ENCODE measurements at places on chromosomes 2 and 18.

- DNase-seq, result no peak
Measured at GRCh38 chr18:8020132-8020846, 453.2 kb downstream of the PTPRM start.

DNA sequence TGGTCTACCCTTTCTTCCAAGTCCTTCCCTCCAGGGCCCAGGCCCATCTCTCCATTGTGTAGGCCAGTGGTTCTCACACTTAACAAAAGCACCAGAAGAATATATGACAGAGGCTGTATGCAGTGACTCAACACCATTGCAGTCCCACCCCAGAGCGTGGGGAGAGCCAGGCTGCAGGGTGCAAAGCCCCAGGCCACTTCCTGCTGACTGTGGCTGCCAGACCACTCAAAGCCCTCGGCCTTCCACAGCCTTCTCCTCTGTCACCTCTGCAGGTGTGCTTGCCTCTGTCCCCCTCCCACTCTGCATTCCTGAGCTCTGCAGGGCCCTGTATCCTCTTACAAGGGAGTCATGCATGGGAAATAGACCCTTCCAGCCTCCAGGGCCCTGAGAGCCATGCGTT is 40.4 kb upstream of the ARHGEF4 start:
- DNase-seq, result no peak

GRCh38 chr2:49236316-49236715 is 82.0 kb upstream of the FSHR start:
- no peak for DNase-seq

DNA sequence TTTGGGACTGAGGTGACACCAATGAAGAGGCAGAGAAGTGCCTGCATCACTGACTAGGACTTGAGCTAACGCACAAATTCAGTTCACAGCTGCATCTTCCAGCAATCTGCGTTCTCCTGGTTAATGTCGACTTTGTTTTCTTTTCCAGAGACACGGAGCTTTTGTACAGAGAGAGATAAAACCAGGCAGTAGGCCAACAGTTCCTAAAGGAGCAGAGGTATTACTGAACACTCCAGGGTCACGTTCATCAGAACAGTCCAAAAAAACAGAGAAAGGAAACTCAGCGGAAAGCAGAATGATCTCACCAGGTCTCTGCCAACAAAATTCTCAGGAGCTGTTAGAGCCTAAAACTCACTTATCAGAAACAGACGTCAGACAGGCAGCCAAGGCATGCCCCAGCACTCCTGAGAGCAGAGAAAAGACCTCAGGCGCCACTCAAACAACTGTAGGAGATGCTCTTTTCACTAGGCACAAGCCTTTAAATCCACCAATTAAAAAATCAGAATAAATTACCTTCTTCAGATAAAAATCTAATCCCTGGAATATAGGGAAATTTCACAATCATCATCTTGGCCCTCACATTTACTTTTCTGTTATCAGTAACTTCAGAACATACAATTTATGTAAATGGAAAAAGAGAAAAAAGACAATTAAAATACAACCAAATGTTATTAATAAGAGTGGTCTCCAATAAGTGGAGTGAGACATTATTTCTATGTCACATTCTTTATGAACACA is 95.9 kb upstream of the SPTBN1 start:
- peak; percentile 13 for DNase-seq

DNA sequence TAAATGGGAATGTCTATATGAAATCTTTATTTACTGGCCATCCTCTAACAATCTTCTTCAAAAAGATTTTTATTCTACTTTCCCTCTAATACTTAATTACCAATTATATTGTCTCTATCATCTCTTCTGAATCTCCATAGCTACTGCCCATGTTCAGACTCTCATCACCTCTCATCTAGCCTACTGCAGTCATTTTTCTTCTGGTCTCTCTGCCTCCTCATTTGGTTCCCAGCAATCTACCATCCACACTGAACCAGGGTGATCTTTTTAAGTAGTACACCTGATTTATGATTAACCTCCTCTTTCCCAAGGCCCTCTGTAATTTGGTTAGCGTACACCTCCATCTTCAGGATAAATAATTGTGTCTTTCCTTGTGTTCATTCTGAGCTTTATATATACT is 57.6 kb downstream of the NCKAP1 start:
- no peak for DNase-seq

GRCh38 chr2:26556309-26557243 is 78.7 kb upstream of the OTOF start:
- DNase-seq, result no peak

DNA sequence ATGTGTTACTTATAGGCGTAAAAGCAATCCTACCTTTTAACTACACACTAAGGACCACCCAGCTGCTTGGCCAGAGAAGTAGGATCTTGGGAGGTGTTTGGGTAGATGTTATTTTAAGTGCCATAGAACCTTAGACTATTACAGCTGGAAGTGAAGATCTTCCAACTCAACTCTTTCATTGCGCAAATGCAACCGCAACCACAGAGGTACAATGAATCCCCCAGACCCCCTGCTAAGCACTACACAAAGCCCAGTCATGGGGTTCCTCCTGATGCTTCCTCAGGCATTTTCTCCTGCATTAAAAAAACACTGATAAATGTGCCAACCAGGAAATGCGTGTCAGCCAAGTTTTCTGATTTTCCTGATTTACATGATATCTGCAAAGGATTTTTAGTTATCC is 246.0 kb downstream of the LRRTM1 start:
- no peak for DNase-seq

DNA sequence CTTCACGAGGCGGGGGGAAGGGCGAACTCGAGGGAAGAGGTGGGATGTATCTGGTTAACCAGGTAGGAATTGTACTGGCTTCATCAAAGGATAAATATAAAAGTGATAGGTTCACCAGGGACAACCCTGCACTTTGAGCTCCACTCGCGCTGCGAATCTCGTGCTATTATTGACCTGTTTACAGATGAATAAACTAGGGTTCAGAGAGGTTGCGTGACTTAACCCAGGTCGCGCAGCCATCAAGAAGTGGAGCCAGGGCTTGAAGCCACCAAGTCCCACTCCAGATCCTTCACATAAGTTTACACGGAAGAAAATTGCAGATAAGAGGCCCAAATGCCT is 1.4 kb upstream of the CYP1B1 start:
- no peak for DNase-seq

- no peak for DNase-seq
Measured at GRCh38 chr2:120677221-120677620, 58.4 kb upstream of the GLI2 start.

DNA sequence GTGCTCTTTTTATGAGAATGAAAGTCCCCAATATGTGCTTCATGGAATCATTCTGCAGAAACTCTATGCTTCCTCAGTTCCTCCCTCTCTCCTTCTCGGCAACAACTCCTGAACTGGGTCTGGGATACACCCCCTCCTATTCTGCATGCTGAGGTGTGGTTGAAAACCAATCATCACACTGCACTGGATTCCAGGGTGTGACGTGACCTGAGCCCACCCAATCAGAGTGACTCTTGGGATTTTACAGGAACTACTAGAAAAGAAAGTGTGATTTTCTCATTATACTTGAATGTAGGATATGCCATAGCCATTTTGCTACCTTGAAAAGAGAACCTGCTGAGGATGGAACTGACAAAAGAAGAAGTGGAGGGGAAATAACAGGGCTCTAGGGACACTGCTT is 36.3 kb downstream of the ACVR1 start:
- no peak for DNase-seq

GRCh38 chr2:96514521-96514920 is 9.4 kb upstream of the NEURL3 start:
- no peak for DNase-seq

DNA sequence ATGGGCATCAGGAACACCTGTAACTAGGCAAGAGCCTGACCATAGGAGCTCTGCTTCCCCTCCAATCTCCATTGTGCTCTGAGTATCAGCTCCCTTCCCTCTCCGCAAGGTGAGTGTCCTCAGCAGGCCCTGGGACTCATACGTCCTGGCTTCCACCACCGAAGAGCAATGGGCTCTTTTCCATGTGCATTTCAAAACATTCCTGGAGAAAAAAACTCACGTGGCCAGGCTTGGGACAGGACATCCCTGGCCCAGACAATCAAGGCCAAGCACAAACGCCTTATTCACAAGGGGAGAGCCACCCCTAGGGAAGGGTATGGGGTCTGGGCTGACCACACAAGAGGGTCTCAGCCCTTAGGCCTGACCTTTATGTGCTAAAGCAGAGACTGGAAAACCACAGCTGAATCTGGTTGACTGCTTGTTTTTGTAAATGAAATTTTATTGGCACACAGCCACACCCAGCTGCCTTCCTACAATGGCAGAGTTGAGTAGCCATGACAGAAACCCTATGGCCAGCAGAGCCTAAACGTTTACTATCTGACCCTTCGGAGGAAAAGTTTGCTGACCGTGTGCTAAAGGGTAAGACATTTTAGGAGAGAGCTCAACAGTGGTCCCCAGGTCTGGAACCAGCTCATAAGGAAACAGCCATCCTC is 175.7 kb upstream of the ARL4C start:
- DNase-seq, result no peak

DNA sequence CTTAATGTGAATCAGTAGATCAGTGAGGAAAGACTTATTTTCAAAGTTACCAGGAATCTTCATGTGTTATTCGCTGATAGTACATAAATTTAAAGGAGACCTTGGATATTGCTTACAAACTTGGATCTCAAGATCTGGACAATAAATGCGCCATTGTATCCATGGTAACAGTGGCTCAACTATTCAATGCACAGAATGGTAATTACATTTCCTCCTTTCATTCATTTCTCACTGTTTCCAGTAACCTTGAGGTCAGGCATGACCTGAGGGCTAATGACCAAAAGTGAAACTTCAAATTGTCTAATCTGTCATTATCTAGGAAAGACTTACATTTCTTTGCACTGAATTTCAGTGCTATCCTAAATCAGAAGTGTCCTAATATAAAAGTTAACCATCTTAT is 8.1 kb downstream of the LRP2 start:
- no peak for DNase-seq

DNA sequence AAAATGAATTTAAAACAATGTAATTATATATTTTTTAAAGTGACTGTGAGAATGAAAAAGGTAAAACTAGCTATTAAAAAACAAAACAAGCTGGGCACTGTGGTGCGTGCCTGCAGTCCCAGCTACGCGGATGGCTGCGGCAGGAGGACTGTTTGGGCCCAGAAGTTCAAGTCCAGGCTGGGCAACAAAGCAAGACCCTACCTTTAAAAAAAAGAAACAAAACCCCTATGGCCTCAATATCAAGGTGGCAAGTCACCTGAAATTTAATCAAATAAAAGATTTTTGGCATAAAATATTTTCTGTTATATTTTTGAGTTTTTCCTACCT is 46.9 kb upstream of the STRN start:
- no peak for DNase-seq

GRCh38 chr2:10909050-10909995 is 2.4 kb upstream of the KCNF1 start:
- DNase-seq, result no peak

GRCh38 chr2:215878476-215879063 is 134.8 kb downstream of the MREG start:
- DNase-seq, result no peak

DNA sequence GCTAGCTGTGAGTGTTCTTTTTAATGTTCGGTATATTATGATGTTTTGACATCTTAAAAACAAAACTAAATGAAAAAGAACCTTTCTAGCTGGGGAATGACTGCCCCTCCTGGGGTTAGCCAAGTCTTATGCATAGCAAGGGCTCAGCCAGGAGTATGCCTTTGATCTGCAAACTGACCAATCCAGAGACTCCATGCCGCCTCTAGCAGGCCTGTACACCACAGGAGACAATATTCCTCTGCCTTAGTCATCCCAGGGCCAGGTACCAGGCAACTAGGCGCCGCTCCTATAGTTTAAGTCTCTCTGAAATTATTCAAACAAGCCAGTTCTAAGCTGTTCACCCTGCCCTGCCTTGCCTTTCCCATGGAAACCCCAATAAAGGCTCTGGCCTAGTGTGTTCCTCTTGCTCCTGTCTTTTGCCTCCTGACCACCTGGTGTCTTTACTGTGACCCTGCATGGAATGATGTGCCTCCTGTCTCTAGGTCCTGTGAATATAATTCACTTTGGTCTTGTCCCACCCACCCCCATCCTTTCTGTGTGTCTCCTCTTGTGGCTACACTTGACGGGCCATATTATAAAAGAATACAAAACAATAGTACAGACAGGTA is 52.0 kb upstream of the CHN1 start:
- no peak for DNase-seq

DNA sequence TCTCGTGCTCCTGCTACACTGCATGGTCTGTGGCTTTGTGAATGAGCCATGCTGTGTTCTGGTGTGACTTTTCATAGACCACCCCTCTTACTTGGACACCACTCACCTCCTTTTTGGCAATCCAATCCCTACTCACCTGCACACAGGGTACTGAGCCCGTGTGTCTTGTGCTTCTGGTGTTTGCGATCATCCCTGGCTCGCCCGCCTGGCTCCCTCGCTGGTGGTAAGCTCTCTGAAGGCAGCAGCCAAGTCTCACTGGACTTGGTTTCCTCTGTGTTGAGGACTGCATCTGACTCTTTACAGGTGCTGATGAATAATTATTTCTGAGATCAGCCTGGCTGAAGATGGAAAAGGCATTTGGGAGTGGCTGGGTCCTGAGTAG is 276.8 kb downstream of the TSN start:
- DNase-seq, result no peak

GRCh38 chr2:19358242-19359020 is at the start of gene OSR1:
TSS of gene OSR1 (minus strand) at chr2:19358623. CDS start at chr2:19353805, 4,818 bp downstream.
- no peak for DNase-seq

DNA sequence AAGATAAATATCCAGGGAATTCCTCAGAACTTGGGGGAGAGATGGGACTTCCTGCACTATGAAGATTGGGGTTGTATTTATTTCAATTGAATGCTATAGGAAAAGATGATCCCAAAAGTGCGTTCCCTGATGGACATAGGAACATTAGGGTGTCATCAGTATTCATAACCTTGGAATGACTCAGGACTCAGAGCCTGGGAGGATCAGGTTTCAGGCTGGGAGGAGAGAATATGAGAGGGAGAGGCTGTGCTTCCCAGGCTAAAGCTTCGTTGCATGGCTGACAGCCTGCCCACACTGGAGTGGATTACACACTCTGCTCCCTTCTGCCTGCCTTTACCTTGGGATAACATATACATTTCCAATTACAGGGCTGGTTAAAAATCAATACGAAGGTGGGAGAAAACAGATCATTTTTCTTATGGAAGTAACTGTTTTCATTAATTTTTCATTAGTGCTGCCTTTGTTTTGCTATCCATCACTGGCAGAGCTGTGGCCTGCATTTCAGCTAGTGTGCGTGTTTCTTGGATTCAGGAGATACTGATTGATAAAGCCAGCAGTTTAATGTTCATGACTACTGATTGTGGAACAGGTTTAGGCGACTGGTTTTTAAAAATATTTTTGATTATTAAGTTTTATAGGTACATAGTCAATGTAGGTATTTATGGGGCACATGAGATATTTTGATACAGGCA is 118.7 kb downstream of the KCTD1 start:
- no peak for DNase-seq

DNA sequence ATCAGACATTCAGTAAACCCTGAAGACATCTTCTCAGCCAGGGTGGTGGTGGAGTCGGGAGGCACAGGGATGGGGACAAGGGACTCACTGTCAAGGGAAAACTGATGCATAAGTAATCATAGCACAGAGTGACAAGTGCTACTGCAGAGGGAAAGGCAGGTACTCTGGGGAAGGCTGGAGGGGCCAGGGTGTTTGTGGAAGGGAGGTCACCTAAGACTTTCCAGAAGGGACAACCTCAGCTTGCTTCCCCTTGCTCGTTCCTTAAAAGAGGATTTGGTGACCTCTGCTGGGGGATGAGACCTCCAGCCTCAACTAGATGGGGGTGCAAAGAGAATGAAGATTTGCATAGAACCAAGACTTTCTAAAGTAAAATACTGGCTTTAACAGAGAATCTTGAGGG is 99.5 kb downstream of the SLC4A3 start:
- no peak for DNase-seq

All from NCI-H446 treated with DMSO at 0.1 percent for 48 hours (cell line).